ENCODE measurements at places on chromosomes 12 and 14. TPM values are rescaled to one million over a fixed set of nuclear protein-coding genes. Genes with fewer than 3 reads are reported as not detected.

Gene SCN8A
- 13.8 TPM for total RNA-seq

GRCh38 chr12:85807730-85808129 is 28.5 kb downstream of the RASSF9 start:
- no peak overlapping the region for H3K27ac ChIP-seq
- H3K36me3 ChIP-seq = no peaks in the 10 kb centered on the region
- no peak for DNase-seq
- H3K4me3 ChIP-seq = no peak overlapping the region

DNA sequence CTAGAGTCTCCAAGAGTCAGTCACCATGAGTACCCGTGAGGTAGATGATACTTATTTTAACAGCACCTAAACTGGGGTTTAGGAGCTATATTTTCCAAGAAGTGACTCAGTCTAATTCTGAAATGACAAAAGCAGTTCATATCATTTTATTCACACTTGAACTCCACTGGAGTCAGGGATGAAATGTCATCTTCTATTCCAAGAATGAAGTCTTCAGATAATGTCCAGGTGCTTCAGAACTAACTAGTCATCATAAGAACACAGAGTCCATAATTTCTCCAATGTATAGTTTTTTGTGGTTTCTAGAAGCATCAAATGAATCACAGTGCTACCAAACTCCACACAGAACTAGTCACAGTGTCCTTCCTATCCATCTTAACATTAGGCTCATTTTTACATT is 13.3 kb downstream of the DNM1L start:
- no peak for DNase-seq
- H3K27ac ChIP-seq = no peak overlapping the region
- no peaks in the 10 kb centered on the region for H3K4me1 ChIP-seq
- no peaks in the 10 kb centered on the region for H3K27me3 ChIP-seq
- no peak overlapping the region for H3K4me3 ChIP-seq
- H3K36me3 ChIP-seq = no peaks in the 10 kb centered on the region

DNA sequence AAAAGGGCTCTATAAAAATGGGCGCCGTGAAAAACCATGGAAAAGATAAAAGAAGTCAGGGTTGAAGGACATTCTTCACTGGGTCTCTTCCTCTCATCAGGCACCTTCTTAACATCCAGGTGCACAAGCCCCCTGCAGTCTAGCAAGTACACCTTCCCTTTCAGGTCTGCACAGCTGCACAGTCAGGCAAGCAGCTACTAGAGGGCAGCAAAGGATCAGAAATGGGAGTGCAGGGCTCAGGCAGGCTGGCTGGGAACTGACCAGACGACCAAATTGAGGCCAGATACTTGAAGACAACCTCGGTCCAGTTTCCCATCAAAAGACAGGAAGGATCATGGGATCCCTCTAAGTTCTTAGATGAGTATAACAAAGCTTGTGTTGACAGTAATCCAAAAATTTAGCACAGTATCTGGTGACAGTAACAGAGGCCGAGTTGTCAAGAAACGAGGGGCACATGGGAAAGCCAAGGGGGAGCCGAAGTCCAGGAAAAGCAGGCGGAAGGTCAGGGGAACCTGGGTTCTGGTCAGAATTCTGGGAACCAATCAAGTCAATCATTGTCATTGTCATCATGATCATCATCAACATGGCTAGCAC is 10.1 kb upstream of the GRIP1 start:
- peaks cover 36% of the 10 kb centered on the region for H3K27me3 ChIP-seq
- H3K4me3 ChIP-seq = no peak overlapping the region
- no peak overlapping the region for H3K27ac ChIP-seq
- DNase-seq = peak; percentile 31
- H3K4me1 ChIP-seq = no peaks in the 10 kb centered on the region

- no peak overlapping the region for H3K27ac ChIP-seq
- peaks cover 5% of the 10 kb centered on the region for H3K4me1 ChIP-seq
- H3K36me3 ChIP-seq = no peaks in the 10 kb centered on the region
Measured at GRCh38 chr14:94132285-94132887, 3.0 kb upstream of the IFI27L2 start.

- H3K4me1 ChIP-seq = peaks cover 8% of the 10 kb centered on the region
- H3K27ac ChIP-seq = no peak overlapping the region
- H3K36me3 ChIP-seq = peaks cover 7% of the 10 kb centered on the region
- H3K4me3 ChIP-seq = no peak overlapping the region
Measured at GRCh38 chr12:42541965-42542364, 47.6 kb downstream of the PRICKLE1 start.

- H3K36me3 ChIP-seq = peaks cover 55% of the 10 kb centered on the region
- H3K4me3 ChIP-seq = peak overlapping the region; percentile 33
- peak overlapping the region; percentile 73 for H3K27ac ChIP-seq
- peaks cover 63% of the 10 kb centered on the region for H3K4me1 ChIP-seq
Measured at GRCh38 chr12:108700833-108701541, 30.3 kb downstream of the CORO1C start.

DNA sequence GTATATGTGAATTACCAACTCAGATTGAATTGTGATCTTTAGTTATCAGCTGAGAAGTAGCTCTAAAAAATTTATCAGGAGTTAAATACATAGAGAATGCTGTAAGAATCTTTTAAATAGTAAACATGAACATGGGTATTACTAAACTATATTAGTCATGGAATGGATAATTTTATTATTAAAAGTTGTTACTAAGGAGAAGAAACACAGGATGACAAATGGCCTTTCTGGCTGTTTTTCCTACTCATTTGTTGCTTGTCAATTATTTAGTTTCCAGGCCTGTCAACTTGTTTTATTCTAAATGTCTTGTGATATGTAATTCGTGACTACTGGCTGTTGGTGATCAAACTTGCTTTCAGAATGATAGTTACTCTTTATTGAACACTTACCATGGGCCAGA is 58.7 kb downstream of the KTN1 start:
- peak overlapping the region; percentile 68 for H3K27ac ChIP-seq
- peaks cover 66% of the 10 kb centered on the region for H3K36me3 ChIP-seq
- peaks cover 10% of the 10 kb centered on the region for H3K4me1 ChIP-seq
- H3K27me3 ChIP-seq = no peaks in the 10 kb centered on the region
- no peak overlapping the region for H3K4me3 ChIP-seq

GRCh38 chr12:50314636-50315312 is 31.5 kb upstream of the LIMA1 start:
- no peak overlapping the region for H3K27ac ChIP-seq
- H3K27me3 ChIP-seq = no peaks in the 10 kb centered on the region
- DNase-seq = peak; percentile 62

Gene KRT71
- total RNA-seq = not detected

DNA sequence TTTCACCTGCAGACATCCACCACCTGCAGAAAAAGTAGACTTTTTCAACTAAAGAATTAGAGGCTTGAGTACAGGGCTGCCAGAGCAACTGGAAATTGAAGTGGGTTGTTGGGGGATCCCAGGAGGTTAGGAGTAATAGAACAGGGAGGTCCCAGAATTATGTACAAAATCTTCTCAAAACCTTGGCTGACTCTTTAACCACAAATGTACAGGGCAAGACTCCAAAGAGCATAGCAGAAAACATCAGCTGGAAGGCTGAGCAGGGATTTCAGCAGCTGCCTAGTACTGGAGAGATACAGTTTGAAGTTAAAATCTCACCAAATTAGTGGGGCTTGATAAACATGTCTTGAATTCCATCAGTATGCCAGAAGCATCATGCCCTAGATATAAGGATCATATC is 191.6 kb downstream of the CRADD start:
- peak; percentile 66 for DNase-seq
- H3K27me3 ChIP-seq = no peaks in the 10 kb centered on the region
- H3K4me1 ChIP-seq = no peaks in the 10 kb centered on the region
- no peak overlapping the region for H3K27ac ChIP-seq
- H3K36me3 ChIP-seq = no peaks in the 10 kb centered on the region

GRCh38 chr12:103462675-103463074 is 33.1 kb downstream of the C12orf42 start:
- H3K27ac ChIP-seq = no peak overlapping the region
- H3K27me3 ChIP-seq = no peaks in the 10 kb centered on the region
- H3K4me1 ChIP-seq = no peaks in the 10 kb centered on the region
- DNase-seq = no peak
- no peaks in the 10 kb centered on the region for H3K36me3 ChIP-seq

DNA sequence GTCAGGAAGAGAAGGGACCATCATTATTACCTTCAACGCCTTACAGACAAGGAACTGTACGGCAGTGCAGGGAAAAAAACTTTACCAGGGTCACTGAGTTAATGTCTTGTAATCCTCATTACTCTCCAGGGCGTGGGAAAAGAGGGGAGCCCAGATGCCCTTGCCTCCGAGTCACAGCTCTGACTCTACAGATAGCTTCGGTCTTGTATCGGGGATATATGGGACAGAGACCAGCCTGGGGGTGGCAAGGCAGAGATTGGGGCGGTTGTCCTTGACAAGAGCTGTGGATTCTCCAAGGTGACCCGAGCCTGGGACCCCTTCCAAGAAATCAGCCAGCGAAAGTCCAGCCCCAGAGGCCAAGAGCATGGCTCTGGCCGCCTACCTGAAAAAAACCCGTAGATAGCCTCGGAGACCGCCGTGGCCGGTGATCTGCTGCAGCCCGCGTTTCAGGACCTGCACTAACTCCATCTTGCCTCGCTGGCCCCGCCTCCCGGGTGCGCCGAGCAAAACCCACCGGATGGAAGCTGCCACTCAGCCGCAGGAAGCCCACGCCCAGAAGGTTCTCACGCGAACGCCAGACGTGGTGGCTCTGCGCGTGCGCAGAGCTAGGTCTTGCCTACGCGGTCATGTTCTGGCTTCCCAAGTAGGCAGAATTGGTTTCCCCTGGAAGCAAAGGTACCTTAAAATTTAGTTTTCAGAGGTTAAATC is at the start of gene NDUFA12:
Gene NDUFA12, minus strand, starts transcription at position 485 of the 708 bp plus-strand sequence. Its CDS starts 17 bp downstream, at position 468.
- H3K27me3 ChIP-seq = no peaks in the 10 kb centered on the region
- DNase-seq = peak; percentile 99
- H3K4me1 ChIP-seq = no peaks in the 10 kb centered on the region
- H3K27ac ChIP-seq = peak within 1 kb of the TSS; percentile 81
- H3K36me3 ChIP-seq = peaks cover 4% of the 10 kb centered on the region
- peak within 1 kb of the TSS; percentile 86 for H3K4me3 ChIP-seq

Gene TAS2R42
- not detected for total RNA-seq

Gene RERGL
- total RNA-seq = 0.51 TPM

GRCh38 chr14:60723116-60723906 is 840 bp downstream of the SIX4 start:
- H3K4me3 ChIP-seq = peak overlapping the region; percentile 83
- peak; percentile 77 for DNase-seq
- H3K36me3 ChIP-seq = peaks cover 13% of the 10 kb centered on the region
- H3K27ac ChIP-seq = peak overlapping the region; percentile 80
- H3K4me1 ChIP-seq = 0 out of 2 replicates have a peak, but pooled peaks cover 4% of the 10 kb centered on the region

GRCh38 chr14:79656496-79656895 is 554.8 kb downstream of the DIO2 start:
- H3K27ac ChIP-seq = no peak overlapping the region
- no peak overlapping the region for H3K4me3 ChIP-seq
- H3K36me3 ChIP-seq = no peaks in the 10 kb centered on the region
- no peak for DNase-seq

DNA sequence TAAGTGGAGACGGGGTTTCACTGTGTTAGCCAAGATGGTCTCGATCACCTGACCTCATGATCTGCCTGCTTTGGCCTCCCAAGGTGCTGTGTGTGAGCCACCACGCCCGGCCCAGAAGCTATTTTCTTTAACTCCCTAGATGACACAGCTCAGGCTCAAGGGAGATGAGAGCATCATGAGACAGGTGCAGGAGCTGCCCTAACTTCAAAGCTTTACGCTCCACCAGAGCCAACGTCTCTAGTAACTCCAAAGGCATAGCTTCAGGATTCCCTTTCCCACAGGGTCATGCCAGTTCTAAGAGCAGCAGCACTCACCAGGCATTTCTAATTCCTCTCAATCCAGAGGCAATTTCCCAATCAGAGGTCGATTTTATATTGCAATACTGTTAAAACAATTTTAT is 21.0 kb downstream of the NDUFA12 start:
- H3K4me1 ChIP-seq = peaks cover 20% of the 10 kb centered on the region
- peak; percentile 3 for DNase-seq
- no peak overlapping the region for H3K27ac ChIP-seq
- H3K36me3 ChIP-seq = no peaks in the 10 kb centered on the region
- H3K27me3 ChIP-seq = no peaks in the 10 kb centered on the region

DNA sequence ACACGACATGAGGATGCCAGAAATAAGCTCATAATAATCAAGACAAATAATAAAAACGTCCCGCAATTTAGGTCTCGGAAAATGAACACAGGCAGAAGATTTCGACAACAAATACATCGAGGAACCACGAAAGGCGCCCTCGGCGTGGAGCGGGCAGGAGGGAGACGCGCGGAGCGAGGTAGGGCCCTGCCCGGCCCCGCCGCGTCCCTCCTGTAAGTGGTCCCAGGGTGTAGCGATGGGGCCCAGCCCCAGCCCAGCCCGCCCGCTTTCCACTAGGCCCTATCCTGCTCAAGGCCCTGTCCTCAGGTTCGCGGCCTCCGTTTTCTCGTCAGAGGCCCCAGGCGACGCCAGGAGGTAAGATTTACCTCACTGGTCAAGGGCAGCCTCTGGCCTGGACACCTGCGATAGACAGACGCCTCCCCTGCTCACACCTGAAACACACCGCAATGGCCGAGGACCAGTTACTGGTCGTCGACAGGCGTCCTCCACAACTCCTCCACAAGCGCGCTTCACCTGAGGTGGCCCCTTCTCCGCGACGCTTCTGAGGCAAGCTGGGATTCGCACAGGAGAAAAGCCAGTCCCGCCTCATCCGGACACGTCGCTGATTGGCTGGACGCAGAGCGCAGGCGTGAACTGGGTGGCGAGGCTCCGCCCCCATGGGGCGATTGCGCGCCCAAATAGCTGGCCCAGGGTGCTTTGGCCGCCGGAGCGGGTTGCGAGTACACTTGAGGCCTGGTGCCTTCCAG is at the start of gene SYCP3:
Gene SYCP3, minus strand, starts transcription at position 543 of the 746 bp plus-strand sequence. CDS start 1,527 bp downstream, outside the sequence.
- DNase-seq = no peak
- no peak within 1 kb of the TSS for H3K4me3 ChIP-seq
- no peaks in the 10 kb centered on the region for H3K27me3 ChIP-seq
- H3K27ac ChIP-seq = no peak within 1 kb of the TSS
- H3K36me3 ChIP-seq = peaks cover 7% of the 10 kb centered on the region

DNA sequence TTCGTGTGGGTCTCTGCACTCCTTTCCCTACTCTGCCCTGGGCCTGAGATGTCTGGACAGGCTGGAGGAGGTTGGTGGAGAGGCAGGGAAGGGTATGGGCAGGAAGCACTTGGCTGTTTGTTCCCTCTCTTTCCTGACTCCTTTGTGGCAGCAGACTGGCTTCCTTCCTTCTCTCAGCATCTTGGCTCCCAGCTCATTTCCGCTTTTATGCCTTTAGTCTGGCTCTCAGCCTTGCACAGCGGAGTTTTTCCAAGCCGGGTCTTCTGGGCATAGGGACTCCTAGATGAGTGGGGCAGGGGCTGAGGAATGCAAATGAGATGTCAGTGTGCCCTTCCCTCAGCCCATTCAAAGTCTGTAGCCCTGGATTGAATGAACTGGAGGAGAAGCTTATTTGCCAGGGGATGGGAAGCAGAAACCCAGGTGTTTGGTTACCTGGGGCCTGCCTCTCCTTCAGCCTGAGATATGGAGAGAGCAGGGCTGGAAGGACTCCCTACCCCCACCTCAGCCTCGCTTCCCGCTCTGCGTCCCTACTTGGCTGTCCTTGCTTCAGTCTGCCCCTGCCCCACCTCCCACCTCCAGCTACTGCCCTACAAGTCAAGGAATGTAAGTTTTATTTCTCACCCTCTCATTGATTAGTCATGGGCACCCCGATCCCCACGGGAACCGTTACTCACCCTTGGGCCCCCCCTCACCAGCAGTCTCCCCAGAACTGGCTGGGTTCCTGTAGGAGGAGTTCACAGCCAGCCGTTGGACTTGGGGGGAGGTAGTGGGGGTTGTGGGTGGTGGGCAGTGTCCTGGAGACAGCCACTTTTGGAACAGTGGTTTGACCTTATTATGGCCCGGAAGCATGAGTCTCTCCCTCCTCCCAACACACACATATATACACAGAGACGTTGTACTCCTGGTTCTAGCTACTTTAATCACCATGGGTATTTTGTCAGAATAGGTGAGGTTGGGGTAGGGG is 9.3 kb upstream of the ITGA5 start:
- no peaks in the 10 kb centered on the region for H3K27me3 ChIP-seq
- DNase-seq = peak; percentile 95
- H3K4me1 ChIP-seq = peaks cover 59% of the 10 kb centered on the region
